ENCODE measurements at places on chromosomes 4 and X.

DNA sequence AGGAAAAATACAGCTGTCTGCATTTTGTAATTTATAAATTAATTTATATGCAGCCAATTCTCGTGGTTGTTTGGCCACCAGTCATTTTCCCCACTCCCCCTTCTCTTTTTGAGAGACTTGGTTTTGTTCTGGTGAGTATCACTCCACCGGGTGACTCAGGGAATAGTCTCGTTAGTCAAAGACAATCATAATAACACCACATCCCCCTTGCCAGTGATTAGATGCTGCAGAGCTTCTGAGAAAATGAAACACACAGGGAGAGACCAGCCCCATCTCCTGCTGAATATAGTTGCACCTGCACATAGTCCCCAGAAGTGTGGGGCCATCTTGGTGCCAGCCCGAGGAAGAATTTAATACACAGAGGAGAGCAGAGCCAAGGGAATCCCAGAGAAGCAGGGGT lies 8.0 kb upstream of the FNIP2 start:
- DNase-seq: no peak

DNA sequence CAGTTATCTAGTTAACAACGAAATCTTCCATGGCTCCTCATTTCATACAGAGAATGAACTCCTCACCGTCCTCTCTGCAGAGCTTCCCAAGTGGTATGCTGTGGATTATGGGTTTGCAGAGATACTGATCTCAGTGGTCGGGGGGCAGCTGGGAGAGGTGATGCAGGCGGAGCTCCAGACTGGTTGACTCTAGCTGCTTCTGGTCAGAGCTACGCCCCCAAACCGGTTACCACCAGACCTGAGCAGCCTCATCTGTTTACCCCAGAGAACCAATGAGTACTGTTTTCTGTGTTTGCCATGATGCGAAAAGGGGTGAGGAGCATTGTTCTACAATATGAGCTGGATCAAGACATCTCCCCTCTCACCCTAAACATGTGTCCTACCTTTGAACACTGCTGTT lies 135.7 kb upstream of the PLAC1 start:
- DNase-seq: no peak

DNA sequence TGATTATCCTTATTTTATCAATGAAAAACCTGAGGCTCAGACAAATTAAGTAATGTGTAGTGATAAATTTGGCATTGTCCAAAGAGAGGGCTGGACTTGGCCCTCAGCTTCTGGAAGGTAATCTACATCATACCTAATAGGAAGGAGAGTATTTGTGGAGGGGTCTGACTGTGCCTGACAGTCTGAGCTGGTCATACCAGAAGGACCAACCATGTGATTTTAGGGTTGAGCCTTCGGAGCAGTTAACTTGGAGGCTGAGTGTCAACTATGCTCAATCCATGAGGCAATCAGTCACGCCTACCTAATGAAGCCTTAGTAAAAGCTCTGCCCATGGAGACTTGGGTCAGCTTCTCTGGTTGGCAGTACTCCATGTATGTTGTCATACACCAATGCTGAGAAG lies 136.4 kb downstream of the CPE start:
- DNase-seq: no peak

DNA sequence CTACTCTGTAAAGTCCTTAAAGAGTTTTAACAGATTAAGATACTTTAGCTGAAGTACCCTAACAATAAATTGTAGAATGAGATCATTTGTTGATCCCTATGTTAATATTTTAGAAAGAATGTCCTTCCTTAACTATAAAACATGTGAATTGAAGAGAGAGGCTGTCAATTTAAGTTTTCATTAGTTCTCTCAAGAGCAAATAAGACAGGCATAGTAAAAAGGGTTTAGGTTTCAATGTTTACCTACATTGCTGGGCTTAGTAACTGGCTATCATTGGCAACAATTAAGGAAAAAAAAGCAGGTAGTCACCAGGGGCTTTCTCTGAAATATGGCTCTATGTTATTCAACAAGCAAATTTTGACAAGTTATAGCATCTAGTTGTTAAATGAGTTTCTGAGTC lies 91.5 kb downstream of the ATRX start:
- DNase-seq: no peak

GRCh38 chrX:64571011-64571410 lies 175.8 kb upstream of the MTMR8 start:
- DNase-seq: no peak

GRCh38 chr4:122711919-122712318 lies 20.6 kb upstream of the BBS12 start:
- no peak for DNase-seq

Data from sciatic nerve (tissue), 2 donors.